ENCODE measurements at places on chromosomes 6 and 20.

DNA sequence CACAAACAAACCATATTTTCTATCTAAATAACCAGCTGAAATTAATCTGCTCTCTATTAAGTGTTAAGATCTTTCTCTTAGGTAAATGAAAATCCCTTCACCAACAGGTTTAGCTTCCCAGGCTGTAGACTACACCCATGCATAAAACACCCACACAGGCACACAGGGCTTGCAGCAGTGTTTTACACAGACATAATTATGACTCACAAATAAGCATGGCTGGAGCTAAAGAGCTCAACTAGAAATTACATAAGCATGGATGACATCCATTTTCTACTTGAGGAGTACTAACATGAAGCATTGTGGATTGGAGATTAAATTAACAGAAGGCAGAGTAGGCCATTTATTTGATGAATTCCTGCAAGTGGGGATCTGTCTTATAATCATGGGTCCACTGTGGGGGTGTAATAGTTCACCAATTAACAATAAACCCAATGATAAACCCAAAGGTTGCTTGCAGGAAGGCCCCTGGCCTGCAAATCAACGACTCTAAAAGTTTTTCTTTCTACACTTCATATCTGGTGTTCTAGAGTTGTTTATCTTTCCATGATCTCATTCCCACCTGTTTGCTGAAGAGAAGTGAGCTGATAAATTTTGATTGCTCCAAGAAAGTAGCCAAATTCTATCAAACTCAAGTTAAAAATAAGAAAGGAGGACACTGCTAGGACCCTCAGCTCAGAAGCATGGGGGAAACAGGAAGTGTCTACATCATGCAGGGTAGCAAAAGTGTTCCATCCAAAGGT lies 33.8 kb upstream of the E2F3 start:
- DNase-seq: no peak

DNA sequence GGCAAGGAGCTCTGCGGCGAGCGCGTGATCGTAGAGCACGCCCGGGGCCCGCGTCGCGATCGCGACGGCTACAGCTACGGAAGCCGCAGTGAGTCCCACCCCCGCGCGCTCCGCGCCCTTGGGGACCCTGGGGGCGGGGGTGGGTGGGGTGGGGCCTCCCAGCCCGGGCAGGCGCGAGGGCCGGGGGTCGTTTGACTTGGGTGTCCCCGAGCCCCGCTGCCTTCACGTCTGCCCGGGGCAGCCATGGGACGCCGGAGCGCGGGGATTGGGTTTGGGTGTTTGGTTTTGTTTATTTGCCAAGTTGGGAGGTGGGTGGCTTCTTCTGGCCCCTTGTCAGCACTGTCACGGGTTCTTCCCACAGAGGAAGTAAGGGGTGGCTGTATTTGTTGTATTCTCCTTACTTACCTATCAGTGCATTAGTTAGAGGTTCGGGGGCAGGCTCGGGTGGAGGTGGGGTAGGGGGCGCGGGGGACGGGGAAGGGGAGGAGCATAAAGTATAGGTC lies 777 bp downstream of the SRSF6 start:
- DNase-seq: no peak

GRCh38 chr6:37868447-37868825 lies 48.9 kb downstream of the ZFAND3 start:
- DNase-seq: no peak

DNA sequence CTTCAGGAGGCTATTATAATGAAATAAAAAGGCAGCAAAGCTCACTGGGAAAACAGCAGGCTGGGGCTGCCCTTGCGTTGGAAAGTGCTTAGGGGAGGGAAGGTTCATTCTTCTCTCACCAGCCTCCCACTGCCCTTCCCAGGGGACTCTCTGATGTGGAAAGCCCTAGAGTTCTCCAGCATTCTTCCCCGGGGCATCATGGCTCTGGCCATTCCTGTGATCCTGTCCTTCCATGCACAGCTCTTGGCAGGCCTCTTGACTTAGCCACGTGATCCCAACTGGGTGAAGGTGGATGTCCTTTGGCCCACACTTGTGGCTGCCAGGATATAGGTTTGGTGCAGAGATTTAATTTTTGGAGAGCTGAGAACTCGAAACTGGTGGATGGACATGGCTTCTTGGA lies 58.0 kb upstream of the ZNF831 start:
- DNase-seq: no peak

DNA sequence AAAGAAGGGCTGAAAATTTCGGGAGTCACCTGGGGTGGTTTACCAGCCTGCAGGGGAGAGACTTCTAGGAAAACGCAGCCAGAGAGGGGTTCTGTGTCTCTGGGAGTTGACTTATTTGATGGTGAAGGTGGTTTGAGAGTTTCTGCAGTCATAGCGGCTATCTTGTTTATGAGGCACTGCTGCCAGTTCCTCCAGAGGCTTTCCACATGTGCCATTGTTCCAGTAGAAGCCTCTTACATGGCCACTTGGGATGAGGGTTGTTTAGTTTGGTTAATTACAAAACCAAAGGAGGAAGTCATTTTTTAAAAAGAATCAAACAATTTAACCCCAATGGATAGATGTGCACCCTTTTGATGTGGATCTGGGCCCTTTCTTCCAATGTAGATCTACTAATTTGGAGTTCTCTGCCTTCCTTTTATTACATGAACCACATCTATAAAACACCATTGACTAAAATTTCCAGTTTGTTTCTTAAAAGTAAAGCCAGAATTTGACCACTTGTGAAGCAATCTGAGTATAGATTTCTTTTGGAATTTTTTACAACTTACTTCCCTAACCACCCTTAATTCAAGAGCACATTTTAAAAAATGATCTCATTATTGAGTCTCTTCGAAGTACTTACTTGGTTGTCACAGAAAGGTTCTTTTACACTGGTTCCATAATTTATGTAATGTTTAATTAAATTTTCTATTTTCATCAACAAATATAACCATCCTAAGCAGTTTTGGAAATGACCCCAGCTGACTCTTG lies 97.6 kb downstream of the TCP11 start:
- DNase-seq: no peak

DNA sequence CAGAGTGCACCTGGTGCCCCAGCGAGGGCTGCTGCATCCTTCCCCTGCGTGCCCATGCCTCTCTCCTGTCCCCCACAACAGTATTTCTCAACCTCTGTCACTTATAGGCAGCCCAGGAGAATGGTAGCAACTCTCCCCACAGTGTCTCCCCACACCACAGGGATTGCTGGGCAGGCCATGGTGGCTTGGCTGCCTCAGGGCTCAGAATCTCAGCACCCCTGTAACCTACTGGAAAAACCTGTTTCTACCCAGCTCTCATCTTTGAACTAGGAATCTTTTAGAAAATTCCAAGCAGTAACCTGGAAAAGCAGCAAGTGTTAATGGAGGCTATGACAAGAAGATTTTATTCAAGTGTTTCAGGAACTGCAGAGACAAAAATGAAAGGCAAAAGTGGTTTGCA lies 38.0 kb downstream of the CD164 start:
- no peak for DNase-seq

DNA sequence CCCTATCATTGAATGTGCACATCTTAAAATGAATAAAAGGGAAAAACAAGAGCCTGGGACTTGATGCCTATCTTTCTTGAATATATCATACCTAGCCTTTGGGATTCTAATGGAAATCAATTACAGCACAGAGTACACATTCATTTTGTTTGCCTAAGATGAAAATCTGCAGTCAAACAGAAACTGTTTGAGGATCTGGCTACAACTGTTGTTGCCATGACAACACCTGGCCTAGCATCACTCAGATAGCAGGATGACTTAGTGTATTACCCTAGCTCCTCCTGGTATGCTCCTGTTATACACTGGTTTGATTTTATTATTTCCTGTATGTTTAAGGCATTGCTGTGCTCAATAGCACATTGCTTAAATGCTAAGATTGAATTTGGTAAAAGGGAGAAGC lies 71.5 kb upstream of the LAMP5 start:
- DNase-seq: no peak

- no peak for DNase-seq
These were observed 5.1 kb upstream of the EBF4 start for GRCh38 chr20:2687514-2687913.

DNA sequence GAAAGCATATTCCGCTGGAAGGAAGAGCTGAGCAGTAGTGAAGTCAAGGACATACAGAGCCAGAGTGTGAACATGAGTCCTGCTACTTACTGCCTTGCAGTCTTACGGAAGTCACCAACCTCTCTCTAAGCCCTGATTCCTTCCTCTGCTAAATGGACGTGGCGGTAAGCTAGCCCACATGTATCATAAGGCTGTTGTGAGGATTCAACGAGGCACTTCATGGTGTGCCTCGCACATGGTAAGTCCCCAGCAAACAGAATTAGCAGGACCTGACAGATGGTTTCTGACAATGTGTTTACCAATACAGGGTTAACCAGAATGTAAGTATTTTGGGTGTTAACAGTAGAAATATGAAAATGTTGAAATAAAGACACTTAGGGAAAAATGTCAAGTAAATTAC lies 93.2 kb downstream of the IRF4 start:
- DNase-seq: no peak

DNA sequence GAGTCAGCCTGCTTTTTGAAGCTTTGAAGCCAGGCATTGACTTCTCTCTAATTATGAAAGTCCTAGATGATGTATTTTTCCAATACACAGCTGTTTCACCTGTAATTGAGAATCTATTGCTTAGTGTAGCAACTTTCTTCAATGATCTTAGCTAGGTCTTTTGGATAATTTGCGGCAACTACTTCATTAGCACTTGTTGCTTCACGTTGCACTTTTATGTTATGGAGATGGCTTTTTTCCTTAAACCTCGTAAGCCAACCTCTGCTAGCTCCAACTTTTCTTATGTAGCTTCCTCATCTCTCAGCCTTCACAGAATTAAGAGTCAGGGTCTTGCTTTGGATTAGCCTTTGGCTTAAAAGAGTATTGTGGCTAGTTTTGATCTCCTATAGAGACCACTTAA lies 44.8 kb downstream of the PHIP start:
- DNase-seq: no peak

- DNase-seq: no peak
These were observed 33.8 kb downstream of the CD40 start for GRCh38 chr20:46151936-46152335.

GRCh38 chr20:5531318-5532081 lies 214.7 kb upstream of the PROKR2 start:
- no peak for DNase-seq

DNA sequence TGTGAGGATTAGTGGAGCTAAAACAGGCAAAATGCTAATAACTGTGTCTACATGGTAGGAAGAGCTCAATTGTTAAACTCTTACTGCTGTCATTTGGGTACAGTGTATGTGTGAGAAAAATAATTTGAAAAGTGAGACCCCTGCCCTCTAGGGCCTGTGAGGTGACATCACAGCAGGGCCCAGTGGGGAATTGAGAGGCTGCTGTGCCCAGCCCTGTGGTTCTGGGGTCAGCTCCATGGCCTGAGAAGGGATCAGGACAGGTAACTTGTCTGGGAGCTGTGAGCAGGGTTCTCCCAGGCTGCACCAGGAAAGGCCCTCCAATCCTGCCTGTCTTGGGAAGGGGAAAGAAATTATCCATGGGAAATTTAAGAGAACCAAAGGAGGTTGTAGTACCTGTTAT lies 1.3 kb downstream of the SIRPB1 start:
- no peak for DNase-seq

DNA sequence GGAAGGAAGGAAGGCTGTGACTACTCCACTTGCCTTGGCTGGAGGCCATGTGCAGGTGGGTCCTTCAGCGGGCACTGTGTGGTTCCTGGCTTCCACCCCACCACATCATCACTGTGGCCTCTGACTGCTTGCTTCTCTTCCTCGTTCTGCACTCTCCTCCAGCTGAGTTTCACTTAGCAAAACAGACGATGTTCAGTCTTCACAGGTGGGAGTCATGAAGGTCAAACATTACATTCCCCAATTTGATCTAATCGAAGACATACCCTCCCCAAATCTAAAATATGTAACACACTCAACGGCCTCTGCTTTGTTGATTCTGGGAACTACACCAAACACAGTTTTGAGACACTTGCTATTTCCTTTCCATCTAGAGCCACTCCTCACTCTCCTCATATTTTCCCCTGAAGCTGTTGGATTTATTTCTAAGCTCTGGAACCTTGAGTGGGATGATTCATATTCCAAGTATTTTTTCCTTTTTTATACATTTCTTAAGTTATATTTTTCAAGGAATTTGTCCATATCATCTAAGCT lies 132.5 kb upstream of the FOXA2 start:
- DNase-seq: no peak

- no peak for DNase-seq
These were observed 13.1 kb downstream of the RPS10 start for GRCh38 chr6:34412643-34413214.
